ENCODE measurements at places on chromosomes 12 and 14.

DNA sequence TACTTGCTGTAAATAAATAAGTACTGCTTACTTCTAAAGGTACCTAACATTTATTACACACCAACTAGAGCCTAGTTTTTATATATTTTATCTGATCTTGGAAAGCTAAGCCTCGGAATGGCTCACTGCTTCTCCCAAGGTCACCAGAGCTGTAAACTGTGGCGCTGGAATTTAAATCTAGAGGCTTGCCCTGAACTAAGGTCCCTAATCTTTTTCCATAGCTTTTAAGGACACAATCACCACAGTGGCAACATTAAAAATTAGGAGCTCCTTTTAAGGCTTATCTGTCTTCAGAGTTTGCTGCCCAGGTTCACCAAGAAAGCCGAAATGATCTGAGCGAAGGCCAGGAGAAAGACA lies 670 bp downstream of the CCNB1IP1 start:
- no peak for DNase-seq

DNA sequence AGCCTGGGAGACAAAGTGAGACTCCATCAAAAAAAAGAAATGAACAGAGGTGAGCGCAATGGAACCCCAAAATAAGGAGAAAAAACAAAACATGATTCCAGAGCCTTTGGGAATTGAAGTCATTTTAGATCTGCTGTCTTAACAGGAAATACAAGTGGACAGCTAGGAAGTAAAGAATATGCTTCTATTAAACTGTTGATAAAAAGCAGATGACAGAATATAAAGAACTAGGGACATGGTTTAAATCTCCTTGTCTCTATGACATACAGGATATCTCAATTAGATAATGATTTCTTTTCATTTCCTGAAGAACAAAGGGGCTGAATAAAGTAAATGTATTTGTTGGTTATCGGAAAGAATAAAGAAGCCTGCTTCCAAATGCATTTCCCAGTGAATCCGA lies 49.3 kb upstream of the ETV6 start:
- DNase-seq = no peak

DNA sequence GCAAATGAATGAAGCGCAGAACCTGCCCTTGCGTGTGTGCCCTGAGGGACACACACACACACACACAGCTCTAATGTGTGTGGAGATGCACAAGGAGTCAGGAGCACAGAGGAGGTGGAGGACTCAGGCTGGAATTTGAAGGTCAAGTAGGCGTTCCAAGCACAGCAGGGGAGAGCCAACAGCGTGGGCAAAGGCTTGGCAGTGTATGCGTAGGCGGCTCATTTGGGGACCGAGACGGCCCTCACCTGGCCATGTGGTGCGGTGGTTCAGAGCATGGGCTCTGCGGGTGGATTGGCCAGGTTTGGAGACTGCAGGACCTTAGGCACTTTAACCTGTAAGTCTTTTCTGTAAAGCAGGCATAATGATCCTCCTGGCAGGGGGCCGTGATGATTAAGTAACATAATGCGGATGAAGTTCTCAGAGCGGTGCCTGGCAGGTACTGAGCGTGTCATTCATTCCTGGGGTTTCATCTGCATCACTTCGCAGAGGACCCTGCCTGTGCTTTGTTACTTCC lies 69.5 kb upstream of the SLC24A4 start:
- no peak for DNase-seq

DNA sequence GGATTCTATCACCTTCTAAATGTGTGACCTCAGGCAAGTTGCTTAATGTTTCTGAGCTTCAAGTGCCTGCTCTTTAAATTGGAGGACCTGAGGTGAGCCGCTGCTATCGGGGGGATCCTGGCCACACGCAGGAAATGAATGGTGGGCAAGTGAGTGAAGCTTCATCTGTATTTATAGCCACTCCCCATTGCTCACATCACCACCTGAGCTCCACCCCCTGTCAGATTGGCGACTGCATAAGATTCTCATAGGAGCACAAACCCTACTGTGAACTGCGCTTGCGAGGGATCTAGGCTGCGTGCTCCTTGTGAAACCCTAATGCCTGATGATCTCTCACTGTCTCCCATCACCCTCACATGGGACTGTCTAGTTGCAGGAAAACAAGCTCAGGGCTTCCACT lies 158.6 kb upstream of the CCND2 start:
- DNase-seq = no peak

- no peak for DNase-seq
Measured at GRCh38 chr12:88552610-88553079, 27.6 kb downstream of the KITLG start.

- no peak for DNase-seq
Measured at GRCh38 chr12:20604408-20605067, 90.6 kb upstream of the SLCO1C1 start.

DNA sequence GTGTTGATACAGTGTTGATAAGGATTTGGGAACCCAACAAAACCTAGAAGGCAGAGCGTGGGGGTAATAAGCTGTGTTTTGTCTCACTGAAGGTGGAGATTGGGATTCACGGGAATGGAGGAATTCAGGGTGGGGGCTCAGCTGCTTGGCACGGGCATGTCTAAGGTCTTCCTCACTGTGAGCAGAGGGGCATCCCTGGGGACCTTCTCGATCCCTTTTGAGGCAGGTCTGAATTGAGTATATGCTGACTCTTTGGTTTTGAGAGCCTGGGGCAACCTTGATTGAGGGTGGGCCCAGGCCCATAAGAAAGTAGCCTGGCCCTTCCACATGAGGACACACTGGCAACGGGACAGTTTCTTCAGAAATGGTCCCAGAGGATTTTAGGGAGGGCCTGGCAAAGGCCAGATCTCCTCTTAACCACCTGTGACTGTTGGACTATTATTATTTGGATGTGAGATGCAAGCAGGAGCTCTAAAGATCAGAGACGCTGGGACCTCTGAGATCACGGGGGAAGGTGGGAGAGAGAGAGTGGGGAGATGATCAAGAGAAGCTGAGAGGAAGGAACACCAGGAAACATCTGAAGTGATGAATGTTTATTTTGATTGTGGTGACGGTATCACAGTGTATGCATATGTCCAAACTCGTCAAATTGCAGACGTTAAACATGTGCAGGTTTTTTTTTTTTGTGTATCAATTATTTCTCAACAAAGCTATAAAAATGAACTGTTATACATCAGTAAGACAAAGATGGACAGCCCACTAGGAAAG lies 48.4 kb downstream of the SMIM41 start:
- DNase-seq = no peak

GRCh38 chr14:93245764-93246420 lies 38.8 kb downstream of the UBR7 start:
- no peak for DNase-seq

- DNase-seq = no peak
Measured at GRCh38 chr14:104998801-104999200, 13.2 kb downstream of the CLBA1 start.

- no peak for DNase-seq
Measured at GRCh38 chr14:64394977-64395633, 7.0 kb downstream of the MTHFD1 start.

DNA sequence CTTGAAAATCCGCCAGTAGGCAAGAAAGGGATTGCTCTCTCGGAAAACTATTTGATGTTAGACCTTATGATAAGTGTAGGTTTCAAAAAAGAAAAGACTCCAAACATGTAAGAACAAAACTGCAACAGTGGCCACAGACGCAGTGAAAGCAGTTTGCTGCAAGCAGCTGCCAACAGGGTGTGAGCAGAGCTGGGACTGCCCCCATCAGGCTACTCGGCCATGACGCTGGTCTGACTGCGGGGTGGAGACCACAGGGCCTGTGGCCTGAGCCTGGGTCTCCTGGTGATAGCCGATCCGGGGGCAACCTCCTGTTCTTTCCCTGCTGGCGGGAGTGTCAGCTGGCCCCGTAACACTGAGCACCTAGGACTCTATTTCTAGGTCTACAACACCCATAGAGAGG lies 63.2 kb downstream of the AMN start:
- DNase-seq = no peak

DNA sequence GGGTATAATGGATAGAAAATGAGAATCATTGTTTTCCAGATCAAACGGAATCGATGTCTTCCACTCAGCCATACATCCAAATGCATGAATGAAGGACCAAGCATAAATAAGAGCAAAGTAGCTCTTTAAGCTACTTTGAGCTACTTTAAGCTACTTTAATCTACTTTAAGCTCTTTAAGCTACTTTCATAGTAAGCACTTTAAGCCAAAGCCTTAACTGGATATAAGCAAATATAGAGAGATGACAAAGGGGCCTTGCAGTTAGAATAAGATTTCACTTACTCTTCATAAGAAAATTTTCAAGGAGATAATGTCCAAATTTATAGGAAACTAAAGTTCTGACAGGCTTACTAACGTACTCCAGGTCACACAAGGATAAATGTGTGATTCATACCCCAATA lies 355.6 kb upstream of the KITLG start:
- no peak for DNase-seq

DNA sequence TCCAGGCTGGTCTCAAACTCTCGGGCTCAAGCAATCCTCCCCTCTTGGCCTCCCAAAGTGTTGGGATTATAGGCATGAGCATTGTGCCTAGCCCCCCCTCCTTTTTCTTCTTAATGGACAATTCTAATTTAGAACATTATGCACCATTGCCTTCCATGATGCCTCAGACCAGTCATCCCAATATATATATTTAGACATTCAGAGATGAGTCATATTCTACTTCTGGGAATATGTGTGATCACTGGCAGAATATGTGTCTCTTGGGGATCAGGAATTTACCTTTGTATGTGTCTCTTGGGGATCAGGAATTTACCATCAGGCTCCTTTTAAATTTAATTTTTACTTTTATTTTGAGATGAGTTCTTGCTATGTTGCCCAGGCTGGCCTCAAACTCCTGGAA lies 7.5 kb upstream of the CCDC177 start:
- DNase-seq = no peak

DNA sequence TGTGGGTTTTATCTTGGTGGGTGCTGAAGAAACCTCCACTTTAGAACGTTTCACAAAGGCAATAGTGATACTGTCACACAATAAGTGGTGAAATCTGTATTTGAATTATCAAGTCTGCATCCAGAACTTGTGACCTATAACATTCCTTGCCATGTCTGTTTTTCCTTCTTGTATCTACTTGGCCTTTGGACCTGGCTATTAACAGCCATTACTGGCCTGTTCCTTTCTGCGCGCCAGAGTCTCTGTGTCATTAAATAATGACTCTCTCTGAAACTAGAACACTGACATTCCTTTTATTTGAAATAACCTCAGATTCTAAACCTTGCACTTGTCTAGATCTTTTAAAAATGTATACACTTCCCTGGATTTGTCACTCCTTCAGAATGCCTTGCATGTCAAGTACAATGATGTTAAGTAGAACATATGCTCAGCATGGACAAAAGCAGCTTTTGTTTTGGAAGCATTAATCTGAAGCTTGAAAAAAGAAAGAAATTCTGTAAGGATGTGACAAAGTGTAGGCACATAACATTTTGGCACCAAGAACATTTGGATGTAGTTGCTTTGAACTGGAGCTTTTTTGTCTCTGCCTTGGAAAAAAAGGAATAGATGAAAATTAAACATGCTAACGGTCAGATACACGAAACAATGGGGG lies 95.5 kb upstream of the RPL10L start:
- DNase-seq = no peak

DNA sequence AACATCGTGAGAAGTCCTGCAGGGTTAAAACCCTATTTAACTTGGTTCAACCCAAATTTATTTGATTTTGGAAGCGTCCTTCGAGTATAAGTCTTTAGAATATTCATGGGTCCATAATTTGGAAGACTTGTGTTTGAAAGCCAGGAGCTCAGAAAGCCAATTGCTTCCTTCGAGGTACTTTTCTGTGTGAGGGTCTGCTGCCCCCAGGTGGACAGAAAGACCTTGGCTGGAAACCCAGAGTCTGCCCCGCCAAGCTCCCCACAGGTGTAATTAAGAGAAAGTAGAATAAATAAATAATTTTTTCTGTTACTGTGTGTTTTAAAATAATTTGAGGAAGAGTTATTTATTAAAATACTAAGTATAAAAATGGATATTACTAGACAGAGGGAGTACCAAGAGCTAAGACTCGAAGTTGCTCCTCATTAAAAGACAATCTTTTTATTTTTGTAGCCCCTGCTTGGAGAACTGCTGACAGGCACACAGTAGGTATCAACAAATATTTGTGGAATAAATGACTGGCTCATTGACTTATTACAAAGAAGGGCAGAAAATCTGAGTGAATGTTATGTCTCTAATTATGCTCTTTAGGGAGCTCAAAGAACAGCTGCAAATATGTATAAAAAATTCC lies 105.8 kb downstream of the PAH start:
- no peak for DNase-seq
